ENCODE measurements at places on chromosomes 7 and 10.

- DNase-seq = no peak
Observed at GRCh38 chr10:32955790-32956189, 2.2 kb downstream of the ITGB1 start.

GRCh38 chr10:104336821-104337467 is 1.3 kb downstream of the ITPRIP start:
- no peak for DNase-seq

DNA sequence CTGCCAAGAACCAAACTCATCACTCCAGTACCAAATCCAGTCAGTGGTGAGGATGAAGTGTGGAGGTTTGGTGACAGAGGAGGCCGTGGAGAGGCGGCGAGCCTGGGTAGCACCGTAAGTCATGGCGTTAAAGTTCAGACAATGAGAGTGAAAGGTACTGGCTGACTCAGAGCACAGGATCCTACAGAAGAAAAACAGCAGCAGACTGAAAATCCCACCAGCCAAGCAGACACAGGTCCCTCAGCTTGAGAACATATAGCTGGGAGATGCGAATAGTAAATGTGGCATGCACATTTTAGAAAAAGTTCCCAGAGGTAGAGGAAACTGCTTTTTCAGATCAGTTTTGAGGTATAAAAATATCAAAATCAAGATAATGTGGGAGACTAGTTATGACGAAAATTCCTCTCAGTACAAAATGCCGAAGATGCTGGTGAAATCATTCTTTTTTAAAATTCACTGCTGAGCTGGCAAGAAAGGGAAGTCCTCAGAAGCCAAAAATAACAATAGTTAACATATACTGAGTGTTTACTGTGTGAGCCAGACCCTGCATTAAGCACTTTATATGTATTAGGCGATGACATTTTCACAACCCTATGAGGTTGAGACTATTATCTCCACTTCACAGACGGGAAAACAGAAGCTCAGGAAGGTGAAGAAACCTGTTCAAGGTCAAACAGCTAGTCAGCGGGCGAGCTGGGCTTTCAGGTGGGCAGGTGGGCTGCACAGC is 20.9 kb downstream of the PARP12 start:
- no peak for DNase-seq

DNA sequence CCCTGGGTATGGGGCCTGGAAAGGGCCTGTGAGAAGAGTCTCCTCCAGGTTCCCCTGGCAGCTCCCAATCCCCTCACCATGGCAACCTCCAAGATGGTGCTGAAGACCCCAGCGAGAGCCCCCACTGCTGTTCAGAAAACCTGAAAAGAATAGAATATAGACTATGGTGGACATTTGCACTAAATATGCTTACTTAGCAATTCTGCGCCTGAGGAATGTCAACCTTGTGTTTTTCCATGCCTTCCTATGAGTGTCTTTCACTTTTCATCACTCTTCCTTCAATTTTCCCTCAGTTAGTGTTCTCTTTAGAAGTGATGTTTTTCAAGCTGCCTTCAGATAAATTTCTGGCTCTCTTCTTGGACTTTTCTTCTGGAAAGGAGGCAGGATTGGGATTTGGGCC is 589.2 kb downstream of the LRMDA start:
- no peak for DNase-seq

GRCh38 chr7:41955893-41956675 is 253.2 kb upstream of the INHBA start:
- DNase-seq = no peak

DNA sequence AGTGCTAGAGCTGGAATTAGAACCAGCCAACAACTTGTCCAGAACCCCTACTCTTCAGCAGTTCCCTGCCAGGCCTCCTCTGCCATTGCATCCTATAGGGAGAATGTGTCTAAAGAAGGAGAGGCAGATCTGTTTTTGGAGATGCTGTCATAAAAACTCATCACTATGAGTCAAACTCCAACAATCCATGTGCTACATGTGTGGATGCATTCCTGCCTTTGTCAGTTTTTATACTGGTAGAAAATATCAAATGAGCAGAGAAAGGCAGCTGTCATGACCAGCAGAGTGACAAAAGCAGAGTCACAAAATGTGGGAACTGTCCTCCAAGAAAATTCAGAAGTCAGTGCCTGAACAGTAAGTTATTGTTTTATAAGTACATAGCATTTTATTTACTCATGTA is 93.0 kb downstream of the ABLIM1 start:
- DNase-seq = no peak

- DNase-seq = peak; percentile 75
Observed at GRCh38 chr10:119477444-119477843, 65.1 kb downstream of the RGS10 start.

GRCh38 chr10:103673606-103674005 is 180.1 kb downstream of the NEURL1 start:
- no peak for DNase-seq

- DNase-seq = no peak
Observed at GRCh38 chr10:74623786-74624185, 202.6 kb upstream of the KAT6B start.

GRCh38 chr10:130747356-130747755 is 564.2 kb downstream of the TCERG1L start:
- DNase-seq = peak; percentile 10

DNA sequence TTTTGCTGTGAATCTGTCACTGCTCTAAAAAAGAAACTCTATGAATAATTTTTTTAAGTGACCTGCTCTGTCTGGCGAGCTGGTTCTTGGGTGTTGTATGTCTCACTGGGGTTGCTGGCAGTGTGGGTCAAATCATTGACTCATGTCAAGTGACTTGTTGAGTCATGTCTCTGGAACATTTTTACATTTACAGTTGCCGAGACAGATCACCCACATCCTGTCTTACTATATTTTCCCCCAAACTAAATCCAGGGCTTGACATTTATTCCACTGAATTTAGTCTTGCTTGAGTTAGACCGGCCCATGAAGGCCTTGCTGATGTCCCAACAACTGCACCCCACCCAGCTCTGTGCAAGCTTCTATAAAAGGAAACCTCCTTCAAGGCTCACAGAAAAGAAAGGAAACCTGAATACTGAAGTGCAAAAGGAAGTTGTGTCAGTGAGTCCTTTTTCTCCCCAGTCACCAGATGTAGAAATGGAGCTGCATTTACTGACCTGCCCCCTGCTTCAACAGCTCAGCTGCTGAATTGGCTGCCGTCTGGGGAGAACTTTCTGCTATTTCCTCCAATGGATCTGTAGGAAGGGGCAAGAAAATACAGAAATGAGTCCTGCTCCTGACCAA is 290.3 kb downstream of the TNS3 start:
- DNase-seq = no peak
